ENCODE measurements at places on chromosomes 13 and 19.

- DNase-seq, result no peak
Observed at GRCh38 chr13:99371956-99372355, 64.8 kb upstream of the GPR183 start.

DNA sequence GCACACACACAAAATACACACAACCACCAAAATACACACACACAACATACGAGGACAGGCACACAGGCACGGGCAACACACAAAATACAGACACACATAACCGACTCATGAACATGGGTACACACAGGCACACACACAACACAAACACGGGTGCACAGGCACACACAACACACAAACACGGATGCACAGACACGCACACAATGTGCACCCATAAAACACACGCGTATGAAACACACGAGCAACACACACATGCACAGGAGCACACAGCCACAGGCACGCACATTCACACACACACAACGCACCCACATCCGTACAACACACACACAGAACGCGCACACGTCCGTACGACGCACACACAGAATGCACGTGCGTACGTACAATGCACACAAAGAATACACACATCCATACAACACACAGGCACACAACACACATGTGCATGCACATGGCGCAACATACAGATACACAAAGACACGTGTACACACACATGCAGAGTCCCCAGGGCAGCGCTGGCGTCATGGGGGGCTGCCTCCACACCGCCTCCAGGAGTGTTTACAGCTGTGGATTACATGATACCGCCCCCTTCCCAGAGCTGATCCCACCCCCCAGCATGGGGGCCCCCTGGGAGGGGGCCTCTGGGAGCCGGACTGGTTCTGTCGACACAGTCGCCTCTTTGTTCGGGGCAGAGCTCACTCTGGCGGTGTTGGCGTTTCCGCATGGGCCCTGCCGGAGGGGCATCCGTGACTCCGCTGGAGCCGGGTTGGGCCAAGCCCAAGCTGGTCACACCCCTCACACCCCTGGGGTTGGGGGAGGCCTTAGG lies 2.9 kb downstream of the SBNO2 start:
- no peak for DNase-seq

- DNase-seq, result no peak
Observed at GRCh38 chr19:35265126-35265899, 3.4 kb upstream of the USF2 start.

DNA sequence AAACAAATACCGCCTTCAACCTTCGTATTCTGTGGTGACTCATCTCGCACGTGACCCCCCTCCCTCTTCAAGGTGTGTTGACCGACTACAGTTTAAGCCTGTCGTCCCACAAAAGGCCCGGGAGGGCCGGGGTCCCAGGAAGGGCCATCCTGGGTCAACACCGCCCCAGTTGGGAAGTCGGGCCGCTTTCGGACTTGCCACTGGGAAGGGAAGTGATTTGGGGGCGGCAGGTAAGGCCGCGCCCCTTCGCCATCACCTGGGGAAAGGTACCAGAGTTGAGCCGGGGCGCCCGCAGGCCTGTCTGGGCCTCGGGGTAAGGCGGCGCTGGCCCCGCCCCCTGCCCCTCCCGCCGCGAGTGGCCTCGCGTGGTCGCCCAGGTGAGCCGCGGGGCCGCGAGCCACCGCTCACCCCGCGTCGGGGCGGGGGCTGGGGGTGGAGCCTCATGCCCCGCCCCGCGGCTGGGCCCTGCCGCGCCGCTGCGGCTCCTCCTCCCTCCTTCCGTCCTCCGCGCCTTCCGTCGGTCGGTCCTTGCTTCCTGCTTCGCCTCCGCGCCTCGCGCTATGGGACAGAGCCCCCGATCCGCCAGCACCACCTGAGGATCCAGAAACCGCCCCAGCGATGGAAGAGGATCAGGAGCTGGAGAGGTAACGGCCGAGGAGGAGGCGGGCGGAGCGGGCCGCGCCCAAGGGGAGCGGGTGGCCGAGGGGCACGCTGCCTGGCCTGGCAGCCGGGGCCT lies at the start of gene POLR1D:
POLR1D (plus strand) TSS at position 527 of the 736 bp plus-strand sequence; CDS start at position 619, 92 bp downstream.
- no peak for DNase-seq

DNA sequence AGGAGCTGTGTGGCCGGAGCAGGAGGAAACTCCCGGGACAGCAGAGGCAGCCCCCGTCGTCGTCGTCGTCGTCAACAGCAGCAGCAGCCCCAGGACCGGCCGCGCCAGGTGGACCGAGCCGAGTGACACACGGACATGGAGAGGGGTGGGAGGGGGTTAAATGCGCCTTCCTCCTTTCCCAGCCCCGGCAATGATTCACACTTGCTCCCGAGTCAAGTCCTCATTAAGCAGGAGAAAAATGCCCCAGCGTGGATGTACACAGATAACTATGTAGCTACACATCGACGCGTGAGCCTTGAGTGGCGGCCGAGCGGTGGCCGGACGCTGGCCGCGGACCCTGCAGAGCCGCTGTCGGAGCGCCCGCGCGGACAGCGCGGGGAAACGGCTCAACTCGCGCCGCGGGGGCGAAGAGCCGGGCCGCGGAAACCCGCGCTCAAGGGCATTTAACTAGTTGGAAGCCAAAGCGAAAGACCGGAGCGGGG lies 645 bp downstream of the UBL3 start:
- no peak for DNase-seq

GRCh38 chr19:16377521-16377920 lies 52.9 kb downstream of the KLF2 start:
- no peak for DNase-seq

DNA sequence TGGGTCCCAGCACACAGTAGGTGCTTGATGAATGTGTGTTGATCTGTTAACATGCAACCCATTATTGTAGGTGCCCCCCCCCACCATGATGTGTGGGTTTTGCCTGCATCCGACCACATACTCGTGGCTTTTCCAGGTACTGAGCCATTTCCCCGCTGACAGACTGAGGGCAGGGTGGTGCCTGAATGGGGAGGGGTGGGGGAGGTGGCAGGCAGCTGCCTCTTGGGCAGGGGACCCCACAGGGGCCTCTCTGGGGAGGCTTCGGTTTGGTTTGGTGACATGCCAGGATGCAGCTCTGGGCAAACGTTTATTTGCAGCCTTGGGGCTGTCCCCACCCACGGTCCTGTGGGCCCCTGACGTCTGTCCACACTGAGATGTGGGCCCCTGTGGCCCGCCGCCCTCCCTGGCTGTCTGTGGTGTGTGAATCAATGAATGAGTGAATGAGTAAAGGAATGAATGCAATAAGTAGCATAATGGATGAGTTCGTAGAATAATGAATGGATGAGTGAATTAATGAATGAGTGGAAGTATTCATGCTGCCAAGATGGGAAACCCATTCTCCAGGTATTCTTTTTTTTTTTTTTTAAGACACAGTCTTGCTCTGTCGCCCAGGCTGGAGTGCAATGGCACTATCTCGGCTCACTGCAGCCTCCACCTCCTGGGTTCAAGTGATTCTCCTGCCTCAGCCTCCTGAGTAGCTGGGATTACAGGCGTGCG lies 9.0 kb upstream of the JUND start:
- DNase-seq, result no peak

DNA sequence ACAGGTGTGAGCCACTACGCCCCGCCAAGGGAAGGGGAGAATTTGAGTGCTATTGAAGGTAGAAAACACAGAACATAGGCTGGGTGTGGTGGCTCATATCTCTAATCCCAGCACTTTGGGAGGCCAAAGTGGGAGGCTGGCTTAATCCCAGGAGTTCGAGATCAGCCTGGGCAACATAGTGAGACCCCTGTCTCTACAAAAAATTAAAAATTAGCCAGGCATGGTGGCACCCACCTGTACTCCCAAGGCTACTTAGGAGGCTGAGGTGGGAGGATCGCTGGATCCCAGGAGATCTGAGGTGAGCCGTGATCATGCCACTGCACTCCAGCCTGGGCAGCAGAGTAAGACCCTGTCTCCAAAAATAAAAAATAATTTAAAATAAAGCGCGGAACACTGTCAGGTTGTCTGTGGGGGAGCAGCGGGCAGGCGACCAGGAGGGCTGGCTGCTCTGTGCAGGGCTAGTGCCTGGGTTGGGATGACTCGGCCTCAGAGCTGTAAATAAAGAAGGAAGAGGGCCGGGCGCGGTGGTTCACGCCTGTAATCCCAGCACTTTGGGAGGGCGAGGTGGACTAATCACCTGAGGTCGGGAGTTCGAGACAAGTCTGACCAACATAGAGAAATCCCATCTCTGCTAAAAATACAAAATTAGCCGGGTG lies 41.0 kb downstream of the LTBP4 start:
- no peak for DNase-seq

- DNase-seq, result no peak
Observed at GRCh38 chr19:50711805-50712204, 7.8 kb downstream of the SHANK1 start.

DNA sequence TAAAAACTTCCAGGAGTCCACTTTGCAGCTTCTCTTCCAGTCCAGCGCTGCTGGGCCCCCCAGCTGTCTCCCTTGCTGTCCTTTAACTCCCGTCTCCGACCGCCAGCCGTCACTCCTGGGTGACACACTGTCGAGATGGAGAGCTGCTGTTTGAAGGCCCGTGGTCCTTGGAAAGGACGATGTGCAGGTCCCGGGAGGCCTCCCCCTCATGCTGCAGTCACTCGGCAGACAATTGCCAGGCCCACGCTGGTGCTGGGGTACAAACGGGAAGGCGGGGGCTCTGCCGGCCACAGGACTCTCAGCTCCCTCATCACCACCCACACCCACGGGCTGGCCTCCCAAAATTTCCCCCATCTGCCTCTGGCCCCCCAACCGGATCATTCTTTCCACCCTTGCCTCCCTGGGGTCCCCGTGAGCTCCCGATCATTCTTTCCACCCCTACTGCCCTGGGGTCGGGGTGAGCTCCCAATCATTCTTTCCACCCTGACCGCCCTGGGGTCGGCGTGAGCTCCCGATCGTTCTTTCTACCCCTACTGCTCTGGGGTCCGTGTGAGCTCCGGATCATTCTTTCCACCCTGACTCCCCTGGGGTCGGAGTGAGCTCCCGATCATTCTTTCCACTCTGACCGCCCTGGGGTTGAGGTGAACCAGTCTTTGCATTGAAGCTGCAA lies 16.0 kb upstream of the ZNF554 start:
- no peak for DNase-seq

- DNase-seq, result no peak
Observed at GRCh38 chr13:27826379-27827353, 34.4 kb downstream of the GSX1 start.

DNA sequence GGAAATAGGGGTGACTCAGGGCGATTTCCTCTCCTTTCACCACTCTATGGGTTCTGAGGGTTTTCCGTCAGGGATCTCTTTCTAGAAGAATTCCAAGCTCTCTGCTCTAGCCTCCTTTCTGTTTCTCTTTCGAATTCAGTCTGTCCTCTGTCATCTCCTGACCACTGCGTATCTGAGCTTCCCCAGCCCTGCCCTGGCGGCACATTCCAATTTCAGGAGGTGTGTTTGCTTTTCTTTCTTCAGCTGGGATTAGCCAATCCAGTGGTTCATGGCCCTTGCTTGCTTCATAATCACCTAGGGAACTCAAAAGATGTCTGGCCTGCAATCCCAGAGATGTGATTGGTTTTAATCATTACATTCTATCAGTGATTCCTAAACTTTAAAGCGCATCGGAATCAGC lies 9.4 kb downstream of the IFNL2 start:
- DNase-seq, result no peak

DNA sequence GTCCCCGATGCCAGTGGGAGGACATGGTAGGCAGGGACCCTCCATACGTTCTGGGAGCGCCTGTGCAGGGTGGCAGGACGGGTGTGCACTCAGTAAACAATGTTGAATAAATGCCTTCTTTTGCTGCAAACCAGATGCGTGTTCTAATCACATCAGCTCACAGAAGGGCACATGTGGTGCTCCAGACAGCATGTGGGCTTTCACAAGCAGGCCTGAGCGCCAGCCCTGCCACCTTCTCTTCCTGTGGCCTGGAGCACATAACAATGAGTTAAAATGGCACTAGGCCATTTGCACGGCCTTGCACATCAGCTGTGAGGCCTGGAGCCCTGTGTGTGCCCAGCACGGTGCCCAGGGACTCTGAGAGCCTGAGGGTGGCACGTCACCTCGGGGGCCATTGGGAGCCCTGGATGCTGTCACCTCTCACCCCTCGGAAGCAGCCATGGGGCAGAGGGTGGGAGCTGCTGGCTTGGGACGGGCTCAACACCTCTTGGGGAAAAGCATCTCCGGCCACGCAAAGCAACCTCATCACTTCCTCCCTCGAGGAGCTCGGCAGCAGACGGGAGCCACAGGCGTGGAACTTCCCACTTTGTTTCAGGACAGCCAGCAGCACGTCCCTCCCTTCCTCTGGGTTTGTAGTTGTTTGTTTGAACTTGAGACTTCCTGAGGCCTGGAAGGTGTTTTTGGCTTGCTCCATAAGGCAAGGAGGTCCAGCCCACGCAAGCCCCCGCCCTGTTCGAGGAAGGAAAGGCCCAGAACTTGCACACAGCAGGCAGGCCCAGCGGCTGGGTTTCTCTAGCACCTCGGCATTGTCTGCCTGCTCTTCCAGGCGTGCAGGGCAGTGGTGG lies 9.8 kb downstream of the MCF2L start:
- DNase-seq, result no peak

- DNase-seq, result no peak
Observed at GRCh38 chr19:47475465-47475864, 3.8 kb upstream of the SLC8A2 start.

GRCh38 chr19:9793071-9793591 lies 24.6 kb upstream of the ZNF846 start:
- DNase-seq, result no peak

GRCh38 chr19:50050406-50051227 lies 24.8 kb downstream of the ZNF473 start:
- no peak for DNase-seq

DNA sequence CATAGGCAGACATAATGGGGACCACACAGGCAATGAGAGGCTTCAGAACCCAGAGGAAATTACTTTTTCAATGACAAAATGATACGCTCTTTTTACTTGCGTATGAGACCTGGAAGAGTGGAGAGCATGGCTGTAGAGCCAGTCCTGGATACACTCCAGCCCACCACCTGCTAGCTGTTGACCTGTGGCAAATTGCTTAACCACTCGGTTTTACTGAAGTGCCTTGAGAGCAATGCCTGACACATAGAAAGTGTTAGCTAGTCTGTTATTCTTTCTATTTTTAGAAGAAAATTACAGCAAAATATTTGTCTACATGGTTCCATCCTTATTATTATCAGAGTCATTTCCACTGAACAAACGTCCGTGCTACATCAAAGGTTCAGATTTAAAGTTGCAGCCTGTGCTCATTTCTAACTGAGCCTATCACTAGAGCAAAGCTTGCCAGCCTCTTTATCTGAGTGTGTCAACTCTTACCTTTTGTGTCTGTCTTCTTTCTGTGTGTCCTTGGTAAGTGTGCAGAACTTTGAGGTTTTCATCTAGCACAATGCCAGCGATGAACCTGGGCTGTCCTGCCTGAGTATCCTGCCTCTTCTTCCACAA lies 9.6 kb upstream of the GPR183 start:
- no peak for DNase-seq

GRCh38 chr13:95207769-95208366 lies 93.4 kb downstream of the ABCC4 start:
- DNase-seq, result no peak

DNA sequence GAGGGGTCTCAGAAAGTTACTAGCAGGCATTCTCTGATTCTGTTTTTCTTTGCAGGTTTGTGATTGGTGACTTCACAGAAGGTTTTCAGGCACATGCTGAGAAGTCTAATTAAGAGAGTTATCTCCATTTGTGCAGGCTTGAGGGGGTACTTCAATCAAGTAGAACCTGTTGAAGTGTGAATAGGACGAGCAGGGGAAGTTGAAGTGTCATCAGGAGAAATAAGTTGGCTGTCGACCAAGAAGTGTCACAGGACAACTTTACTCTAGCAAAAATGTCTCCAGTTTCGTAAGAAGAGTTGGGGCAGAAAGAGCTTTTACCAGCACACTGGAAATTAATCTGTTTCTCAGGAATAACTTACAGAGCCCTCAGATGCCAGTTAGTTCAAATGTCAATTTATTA lies 576.5 kb upstream of the SLITRK5 start:
- no peak for DNase-seq

- DNase-seq, result no peak
Observed at GRCh38 chr13:27534981-27535380, 84.6 kb upstream of the MTIF3 start.

Measured in NCI-H1436 treated with DMSO at 0.1 percent for 48 hours (cell line).